ENCODE measurements at places on chromosomes 7 and 10.

- DNase-seq: no peak
Observed at GRCh38 chr10:74419491-74419951, 268.5 kb downstream of the ADK start.

DNA sequence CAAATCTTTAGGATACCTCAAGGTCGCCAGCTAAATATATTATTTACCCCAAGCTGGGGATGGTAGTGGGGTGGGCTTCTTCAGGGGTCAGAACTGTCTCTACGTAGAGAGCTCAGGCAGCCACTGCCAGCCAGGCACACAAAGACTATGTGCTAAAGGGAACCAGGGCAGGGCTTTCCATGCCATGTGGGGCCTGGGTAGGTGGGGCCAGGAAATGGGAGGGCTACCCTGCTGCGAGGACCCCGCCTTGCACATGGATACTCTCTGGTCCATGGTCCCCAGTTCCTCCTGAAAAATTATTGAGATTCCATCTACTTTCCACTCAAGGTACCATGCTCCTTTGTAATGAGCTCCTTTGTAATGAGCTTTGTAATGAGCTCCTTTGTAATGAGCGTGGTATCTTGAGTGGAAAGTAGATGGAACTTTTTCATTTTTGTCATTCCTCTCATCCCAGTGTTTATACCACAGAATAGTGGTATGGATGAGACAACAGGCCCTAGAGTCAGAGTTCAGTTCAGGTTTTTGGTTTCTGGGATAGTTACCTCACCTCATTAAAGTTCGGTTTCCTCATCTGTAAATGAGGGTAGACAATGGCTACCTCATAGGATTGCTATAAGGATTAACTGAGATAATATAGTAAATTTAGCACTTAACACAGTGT, 5.8 kb downstream of the SYNPO2L start:
- no peak for DNase-seq

DNA sequence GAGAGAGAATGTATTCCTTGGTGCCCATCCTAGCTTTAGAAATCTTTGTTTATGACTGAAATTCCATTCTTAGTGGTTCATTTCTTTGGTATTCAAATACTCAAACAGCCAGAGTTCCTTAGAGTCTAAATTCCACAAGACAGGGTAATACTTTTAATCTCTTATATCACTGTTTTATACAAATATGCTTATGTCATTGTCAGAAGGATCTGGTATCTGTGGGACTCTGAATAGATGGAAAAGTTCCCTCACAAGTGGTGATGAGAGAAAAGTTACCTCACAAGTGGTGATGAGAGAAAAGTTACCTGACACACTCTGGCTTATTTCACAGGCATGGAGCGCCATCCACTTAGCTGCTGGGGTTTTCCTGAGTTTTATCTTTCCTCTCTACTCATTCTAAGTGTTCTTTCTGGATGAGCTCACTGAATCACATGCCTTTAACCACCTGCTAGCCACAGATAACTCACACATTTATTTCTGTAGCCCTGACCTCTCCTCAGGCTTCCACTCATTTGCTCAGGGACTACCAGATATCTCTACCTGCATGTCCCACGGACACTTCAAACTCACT, 784.0 kb downstream of the SUGCT start:
- DNase-seq: no peak

DNA sequence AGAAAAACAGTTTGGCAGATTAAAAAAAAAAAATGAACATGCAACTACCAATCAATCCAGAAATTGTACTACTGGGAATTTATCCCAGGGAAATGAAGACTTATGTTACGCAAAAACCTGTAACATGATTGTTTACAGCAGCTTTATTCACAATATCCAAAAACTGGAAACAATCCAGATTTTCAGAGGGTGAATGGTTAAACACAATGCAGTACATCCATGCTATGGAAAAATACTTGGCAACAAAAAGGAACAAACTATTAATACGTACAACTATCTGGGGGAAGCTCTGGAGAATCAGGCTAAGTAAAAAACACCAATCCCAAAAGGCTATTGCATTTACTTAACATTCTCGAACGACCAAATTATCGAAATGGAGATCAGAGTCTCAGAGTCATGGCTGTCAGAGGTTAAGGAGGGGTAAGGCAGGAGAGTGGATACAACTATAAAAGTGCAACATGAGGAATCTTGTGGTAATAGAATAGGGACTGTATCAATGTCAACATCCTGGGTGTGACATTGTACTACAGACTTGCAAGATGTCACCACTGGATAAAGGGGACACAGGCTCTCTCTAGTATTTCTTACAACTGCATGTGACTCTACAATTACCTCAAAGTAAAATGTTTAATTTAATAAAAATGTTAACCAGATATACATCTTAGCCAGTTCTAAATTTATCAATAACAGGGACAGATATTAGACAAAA, 21.5 kb upstream of the RUFY2 start:
- DNase-seq: no peak

DNA sequence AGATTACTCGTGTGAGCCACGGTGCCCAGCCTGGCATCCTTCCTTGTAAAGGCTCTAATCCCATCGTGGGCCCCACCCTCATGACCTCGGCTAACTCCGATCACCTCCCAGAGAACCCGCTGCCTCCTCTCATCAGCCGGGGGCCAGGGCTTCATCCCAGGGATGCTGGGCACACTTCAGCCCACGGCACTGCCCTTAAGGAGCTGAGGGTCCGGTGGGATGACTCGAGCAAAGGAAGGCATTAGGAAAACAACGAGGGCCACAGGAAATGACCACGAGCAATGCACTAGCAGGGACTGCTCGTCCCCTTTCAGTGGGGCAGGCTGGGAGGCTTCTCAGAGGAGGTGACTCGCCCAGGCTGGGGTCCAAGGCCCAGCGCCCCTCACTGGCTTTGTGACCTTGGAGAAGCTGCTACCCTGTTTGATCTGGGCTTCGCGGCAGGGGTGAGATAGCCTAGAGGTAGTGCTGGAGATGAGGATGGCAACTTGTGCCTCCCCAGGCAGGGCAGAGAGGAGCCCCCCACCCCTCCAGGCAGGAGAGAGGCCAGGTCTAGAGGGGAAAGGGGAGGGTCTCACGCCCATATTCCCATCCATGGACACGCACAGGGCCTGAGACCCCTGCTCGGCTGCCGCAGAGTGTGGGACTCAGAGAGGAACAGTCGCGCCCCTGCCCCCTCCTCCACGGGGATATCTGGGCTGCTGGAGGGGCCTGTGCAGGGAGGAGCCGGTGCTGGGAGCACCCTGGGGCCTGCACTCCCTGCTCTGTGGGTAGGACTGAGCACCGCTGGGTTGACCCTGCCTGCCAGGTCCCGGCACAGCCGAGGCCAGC, 26.8 kb downstream of the ELFN1 start:
- no peak for DNase-seq

GRCh38 chr7:155439311-155440017, 18.5 kb upstream of the EN2 start:
- DNase-seq: no peak

GRCh38 chr7:140275069-140275965, 98.5 kb upstream of the KDM7A start:
- DNase-seq: no peak

- no peak for DNase-seq
Observed at GRCh38 chr7:739983-740942, 13.2 kb upstream of the PRKAR1B start.

- DNase-seq: no peak
Observed at GRCh38 chr7:4650433-4651047, 31.6 kb upstream of the FOXK1 start.

- DNase-seq: no peak
Observed at GRCh38 chr10:12259988-12260387, 64.0 kb downstream of the CDC123 start.

DNA sequence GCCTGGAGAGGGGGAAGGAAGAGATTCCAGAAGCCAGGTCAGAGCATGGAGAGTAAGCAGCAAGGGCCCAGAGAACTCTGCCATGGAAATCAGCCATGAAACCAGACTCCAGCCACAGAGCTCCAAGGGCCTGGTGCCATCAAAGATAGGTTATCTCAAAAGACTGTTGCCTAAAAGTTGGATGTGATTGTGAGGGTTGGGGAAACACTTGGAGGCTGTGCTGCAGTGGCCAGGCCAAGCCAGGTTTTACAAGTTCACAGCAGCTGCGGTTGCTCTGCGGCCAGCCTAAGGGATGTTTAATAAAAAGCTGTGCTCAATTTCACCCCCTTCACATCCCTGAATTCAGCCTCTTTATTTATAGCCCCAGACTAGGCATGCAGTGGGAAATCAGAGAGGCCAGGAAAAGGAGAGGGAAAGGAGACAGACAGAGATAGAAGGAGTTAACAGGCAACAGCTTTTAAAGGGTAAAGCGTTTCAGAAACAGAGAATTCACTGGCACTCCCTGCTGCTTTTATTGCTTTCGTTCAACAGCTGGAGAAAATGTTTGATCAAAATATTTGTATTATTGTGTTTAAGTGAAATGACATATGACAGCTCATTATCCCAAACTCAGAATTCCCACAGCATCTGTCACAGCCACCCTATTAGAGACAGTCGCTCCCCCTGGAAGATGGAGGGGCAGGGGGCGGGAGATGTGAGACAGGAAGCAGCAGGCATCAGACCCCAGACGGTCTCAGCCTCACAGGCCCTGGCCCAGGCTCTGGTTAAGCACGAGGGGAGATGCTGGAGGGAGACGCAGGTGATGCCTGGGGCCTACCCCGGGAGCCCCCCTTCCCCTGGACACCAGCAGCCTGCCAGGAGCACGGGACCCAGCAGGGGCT, 140.1 kb downstream of the GLI3 start:
- DNase-seq: no peak

Data from DMS79 treated with DMSO at 0.1 percent for 48 hours (cell line).